Stimulated activated CD8-positive, alpha-beta memory T cell treated with anti-CD3 and anti-CD28 coated beads, Interleukin-4, amount 100 ng/mL, for 1 hour (primary cell): ENCODE measurements at places on chromosomes 12 and 14.

GRCh38 chr12:113095405-113095804, 38.9 kb downstream of the DTX1 start:
- no peak for DNase-seq

GRCh38 chr12:120698665-120699064, 11.6 kb upstream of the UNC119B start:
- no peak for DNase-seq

DNA sequence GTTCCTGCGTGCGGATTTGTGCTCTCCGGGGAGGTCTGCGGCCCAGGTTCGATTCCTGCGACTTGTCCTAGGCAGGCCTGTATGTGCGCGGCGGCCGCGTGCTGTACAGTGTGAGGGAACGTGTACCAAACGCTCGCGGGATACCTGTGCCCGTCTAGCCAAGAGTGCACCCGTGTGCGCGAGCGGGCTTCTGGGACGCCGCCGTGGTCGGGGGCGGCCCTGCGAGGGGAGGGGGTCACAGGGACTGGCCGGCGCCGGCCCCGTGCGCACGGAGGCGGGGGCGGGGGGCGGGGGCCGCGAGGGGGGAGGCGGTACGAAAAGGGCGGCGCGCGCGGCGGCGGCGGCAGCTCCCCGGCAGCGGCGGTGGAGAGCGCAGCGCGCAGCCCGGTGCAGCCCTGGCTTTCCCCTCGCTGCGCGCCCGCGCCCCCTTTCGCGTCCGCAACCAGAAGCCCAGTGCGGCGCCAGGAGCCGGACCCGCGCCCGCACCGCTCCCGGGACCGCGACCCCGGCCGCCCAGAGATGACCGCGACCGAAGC, at the start of gene DLK1:
Gene DLK1 (plus strand): TSS at position 343 of the 536 bp plus-strand sequence. CDS start 177 bp downstream, at position 520.
- DNase-seq, result no peak

DNA sequence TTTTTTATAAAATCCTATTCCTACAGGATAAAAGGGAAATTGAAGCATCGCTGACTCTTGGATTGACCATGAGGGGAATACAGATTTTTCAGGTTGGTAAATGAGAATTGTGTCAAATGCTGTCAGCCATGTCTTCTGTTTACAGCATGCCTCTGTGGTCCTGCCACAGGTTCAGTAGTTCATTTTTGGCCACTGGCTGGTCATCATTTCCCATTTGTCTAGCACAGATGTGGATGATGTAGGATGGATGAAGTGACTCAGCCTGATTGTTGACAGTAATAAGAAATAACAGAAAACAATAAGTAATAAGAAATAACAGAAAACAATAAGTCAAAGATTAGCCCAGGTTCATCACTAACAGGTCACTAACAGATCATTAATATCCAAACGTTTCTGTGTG, 59.8 kb downstream of the FRMD6 start:
- DNase-seq, result no peak

- no peak for DNase-seq
These were observed 10.5 kb downstream of the FMNL3 start for GRCh38 chr12:49696723-49697122.

DNA sequence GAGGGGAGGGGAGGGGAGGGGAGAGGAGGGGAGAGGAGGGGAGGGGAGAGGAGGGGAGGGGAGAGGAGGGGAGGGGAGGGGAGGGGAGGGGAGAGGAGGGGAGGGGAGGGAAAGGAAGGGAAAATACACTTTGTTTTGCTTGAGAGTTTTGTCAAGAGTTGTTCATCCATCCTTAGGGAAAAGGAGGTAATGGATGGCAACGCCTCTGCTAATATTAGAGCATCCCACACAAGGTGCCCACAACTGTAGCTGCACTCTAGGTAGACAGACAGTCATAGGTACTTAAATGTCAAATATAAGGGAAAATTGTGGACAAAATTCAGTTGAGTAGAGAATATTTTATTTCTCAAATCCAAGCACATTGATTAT, 2.5 kb upstream of the SSH1 start:
- no peak for DNase-seq

GRCh38 chr12:43861840-43862150, 25.9 kb downstream of the TMEM117 start:
- DNase-seq, result no peak

- no peak for DNase-seq
These were observed 14.7 kb downstream of the NOC4L start for GRCh38 chr12:132158677-132159554.

DNA sequence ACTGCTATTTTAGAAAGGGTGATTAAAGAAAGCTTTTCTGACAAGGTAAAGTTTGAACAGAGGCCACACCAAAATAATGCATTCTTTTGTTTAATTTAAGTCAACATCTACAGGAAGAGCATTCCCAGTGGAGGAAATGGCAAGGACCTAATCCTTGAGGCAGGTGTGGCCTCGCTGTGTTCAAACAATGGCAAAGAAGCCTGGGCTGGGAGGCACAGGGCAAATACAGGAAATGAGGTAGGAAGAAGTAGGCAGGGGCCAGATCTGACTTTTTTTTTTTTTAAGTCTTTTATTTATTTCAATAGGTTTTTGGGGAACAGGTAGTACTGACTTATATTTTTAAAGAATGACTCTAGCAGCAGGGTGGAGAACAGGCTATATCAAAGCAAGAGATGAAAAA, 53.5 kb downstream of the ARMH4 start:
- no peak for DNase-seq

GRCh38 chr14:26286081-26286912, 311.5 kb downstream of the NOVA1 start:
- no peak for DNase-seq

GRCh38 chr12:45050751-45051571, at the start of gene DBX2:
Gene DBX2 (minus strand): TSS chr12:45051099. CDS start chr12:45050927, 172 bp downstream.
- no peak for DNase-seq

DNA sequence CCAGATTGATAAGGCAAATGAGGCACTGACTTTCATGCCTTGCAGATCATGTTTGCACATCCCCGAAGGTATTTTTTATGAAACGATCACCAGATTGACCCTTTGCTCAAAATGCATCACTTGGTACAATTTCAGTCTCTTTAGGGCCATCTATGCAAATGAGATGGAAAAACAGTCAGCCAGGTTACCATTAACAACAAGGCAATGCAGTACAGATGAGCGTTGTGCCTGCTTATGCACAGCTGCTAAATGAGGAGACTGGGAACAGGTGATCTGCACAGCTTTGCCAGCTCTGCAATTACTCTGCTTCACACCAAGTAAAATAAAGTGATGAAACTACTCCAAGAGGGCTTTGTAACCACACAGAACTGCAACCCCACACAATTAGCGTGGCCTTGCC, 26.1 kb upstream of the PLEKHG7 start:
- no peak for DNase-seq

DNA sequence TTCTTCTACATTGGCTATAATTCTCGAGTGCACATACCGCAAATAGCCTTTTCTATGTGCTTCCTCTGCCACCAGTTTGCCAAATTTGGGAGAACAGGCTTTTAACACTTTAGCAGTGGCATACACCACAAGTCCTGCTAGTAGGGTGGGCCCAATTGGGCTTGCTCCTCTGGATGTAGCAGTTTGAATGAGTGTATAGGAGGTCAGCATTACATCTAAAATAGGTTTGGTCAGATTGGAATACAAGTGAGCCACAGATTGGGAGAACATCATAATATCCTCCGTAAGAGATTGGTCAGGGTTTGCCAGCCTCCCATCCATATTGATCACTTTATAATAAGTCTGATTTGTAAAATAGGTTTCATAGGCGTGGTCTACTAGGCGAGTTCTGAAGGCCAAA, 902 bp downstream of the ABCD2 start:
- DNase-seq, result no peak

DNA sequence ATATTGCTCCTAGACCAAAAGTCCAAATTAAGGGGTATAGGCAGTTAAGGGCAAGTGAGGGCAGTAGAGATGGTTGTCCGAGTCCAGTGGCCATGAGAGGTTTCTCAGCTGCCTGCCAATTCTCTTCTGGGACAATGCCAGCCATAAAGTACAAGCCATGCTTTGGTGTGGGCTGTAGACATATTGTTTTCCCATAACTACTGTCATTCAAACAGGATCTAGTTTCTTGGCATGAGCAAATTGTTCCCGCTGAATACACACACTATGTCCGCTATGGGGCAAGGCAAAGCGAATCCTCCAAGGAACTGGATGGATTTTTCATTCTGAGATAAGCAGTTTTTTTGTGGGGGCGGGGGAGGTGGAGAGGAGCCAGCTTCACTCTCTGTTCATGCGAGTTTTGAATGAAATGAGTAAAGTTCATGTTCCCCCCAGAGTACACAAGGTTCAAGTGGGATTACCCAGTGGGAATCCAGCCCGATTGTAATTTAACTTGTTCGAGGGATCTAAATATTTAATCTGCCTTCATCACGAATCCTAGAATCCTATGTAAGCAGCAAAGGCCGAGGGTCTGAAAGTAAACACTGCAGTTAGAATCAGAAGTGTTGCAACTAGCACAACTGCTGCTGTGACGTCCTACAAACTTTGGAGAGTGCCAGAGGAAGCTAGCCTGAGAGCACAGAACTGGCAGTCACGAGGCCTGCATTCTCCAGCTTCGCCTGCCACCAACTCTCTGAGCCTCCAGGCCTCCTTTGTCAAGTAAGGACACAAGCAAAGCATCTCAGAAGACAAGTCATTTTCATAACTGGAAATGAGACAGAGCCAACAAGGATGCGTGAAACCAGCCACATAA, 137.0 kb downstream of the CRADD start:
- no peak for DNase-seq
